Hematopoietic multipotent progenitor cell treated with erythropoietin and hydrocortisone succinate and interleukin-3 and kit ligand, for 6 days (in vitro differentiated cells): ENCODE measurements at places on chromosomes 7 and 10.

GRCh38 chr10:58239561-58240169, 28.0 kb downstream of the IPMK start:
- no peak for DNase-seq

DNA sequence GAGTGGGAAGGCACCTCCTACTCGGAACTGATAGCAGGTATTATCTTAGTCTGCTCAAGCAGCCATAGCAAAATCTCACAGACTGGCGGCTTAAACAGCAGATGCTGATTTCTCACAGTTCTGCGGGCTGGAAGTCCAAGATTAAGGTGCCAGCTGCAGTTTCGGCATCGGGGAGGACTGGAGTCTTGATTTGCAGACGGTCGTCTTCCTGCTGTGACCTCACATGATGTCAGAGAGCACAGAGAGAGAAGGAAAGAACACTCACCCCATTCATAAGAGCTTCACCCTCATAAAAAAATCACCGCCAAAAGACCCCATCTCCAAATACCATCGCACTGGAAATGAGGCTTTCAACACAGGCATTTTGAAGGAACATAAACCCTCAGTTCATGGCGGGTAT, 216.5 kb upstream of the PITRM1 start:
- DNase-seq, result no peak

DNA sequence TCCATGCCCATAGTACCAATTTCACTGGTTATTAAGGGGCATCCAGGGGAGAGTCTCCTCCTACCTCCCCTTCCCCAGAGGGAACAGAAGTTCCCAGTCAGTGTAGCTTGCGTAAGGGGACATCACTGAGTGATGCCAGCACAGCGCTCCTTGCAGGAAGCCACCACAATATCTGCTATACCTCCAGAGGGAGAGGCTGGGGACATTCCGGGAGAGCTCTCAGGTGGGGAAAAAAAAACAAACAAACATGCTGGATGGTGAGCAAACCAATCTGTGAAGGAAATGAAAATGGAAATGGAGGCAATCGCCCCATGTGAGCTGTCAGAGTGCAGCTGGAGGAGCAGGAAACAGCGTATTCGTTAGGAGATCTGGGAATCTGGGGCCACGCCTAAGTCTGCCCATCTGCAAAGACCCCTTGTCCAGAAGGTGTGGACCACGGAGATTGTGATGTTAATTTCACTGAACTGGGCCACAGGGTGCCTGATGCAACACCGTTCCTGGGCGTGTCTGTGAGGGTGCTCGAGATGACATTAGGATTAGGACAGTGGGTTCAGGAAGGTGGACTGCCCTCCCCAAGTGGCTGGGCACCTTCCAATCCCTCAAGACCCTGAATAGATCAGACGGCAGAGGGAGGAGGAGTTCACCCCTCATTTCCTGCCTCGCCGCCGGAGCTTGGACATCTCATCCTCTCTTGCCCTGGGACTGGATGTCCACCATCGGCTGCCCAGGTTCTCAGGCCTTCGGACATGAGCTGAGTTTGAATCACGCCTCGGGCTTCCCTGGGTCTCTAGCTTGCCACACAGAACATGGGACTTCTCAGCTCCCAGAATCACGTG, 30.5 kb downstream of the GNA12 start:
- DNase-seq, result no peak

DNA sequence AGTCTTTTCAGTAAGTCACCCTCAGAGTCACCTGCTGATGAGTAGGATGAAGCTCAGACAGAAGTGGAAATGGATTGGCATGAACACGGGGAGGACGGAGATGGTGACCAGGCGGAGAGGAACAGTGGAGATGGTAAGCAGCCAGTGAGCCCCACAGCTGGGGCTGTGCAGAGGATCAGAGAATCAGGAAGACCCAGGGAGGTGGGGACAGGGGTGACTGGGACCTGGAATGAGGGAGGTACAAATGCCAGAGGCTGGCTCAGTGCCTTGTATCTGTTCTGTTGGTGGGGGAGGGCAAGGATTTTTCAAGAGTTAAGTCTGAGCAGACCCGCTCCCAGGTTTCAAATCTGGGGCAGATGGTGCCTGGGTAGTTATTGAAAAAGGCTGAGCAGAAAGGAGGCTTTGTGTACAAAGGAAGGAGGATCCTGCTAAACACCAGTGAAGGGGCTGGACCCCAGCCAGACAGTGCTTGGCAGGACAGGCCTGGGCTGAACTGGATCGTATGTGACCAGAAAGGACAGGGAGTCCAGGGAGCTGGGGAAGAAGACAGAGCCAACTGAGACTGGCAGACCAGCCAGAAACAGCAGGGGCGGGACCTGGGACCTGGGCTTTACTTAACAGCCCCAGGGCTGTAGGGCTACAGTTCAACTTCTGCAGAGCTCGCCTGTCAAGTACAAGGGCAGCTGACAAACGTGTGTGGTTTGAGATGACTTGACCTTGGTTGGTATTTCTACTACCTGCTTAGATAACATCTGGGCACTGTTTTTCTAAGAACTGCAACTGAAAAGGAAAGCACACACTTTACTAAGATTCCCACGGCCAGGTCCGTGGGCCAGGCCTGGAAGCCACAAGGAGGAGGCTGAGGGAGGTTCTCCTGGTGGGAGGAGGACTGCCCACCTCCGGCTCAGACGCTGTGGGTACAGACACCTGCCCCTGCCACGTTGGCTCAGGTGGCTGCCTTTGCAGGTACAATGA, 13.2 kb upstream of the FRMPD2 start:
- no peak for DNase-seq

DNA sequence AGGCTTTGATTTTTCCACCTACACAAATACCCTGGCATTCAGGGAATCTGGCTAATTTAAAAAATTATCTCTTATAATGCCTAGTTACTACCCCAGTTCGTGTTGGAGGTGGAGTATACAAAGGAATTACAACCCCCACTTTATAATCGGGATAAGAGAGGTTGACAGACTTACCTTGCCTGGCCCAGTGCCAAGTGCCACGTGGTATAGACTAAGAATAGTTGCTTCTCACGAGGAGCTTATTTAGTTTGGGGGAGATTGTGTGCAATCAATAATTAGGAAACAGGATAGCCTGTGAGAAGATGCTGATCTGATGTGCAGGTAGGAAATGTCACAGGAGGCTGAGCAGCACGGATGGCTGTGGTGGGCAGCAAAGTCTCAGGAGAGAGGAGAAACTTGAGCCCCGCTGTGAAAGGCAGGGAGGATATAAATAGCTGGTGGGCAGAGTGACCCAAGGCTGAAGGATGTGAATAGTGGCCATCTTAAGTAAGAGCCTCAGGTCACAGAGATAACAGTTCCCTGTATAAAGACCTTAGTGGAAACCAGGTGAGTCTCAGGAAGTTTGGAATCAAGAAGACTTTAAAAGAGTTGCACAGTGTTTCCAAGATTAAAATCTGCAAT, 11.3 kb upstream of the ATXN7L1 start:
- DNase-seq, result no peak

DNA sequence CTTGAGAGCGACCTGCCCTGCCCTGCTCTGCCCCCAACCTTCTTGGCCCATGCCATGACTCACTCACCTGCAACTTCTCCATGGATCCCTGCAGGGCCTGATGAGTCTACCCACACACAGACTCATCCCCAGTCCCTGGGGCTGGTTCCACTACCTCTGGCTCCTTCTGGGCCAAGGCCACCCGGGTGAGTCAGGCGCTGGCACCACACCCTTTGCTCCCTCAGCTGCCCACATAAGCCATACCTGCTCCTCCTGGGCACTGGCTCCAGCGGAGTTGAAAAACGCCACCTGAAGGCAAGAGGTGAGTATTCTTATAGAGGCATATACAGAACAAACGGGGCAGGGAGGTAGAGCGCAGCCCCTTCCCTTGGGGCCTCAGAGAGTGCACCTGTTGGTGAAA, 16.2 kb upstream of the MTPAP start:
- DNase-seq, result no peak

DNA sequence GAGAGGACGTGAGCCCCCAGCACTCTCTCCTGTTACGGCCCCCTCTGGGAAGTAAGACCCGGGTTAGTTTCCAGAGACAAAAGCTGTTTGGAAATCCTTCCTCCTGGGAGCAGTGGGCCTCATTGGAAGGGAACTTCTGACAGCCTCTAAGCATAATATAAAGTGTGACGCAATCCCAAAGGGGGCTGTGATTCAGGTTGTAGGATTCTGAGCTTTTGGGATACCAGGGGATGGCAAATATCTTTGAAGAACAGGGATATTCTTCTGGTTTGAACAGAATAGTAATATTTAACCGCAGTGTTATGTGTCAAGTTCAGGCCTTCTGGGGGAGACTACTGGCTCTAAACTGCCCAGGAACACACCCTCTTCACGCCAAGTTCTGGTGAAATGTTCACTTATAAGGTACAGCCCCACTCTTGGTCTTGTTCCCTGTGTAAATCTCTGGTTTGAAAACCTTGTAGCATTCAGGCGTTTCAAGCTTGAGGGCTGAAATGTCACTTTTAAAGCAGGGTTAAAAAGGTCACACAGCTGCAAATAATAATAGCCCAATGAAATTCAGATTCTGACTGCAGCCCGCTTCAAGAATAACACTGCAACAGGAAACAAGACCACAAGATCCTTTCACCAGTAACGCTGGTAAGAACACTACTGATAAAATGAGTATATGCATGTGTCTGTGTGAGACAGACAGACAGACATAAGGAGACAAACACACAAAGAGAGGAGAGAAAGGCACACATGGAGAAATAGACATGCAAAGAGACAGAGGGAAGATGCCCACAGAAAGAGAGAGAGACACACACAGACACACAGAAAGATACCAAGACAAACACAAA, 69.0 kb downstream of the CREB5 start:
- DNase-seq, result peak; percentile 38

- peak; percentile 91 for DNase-seq
These were observed at the start of gene TRIM56 for GRCh38 chr7:101085162-101085964. TRIM56 (plus strand) TSS chr7:101085481; CDS start chr7:101087313, 1,832 bp downstream.

DNA sequence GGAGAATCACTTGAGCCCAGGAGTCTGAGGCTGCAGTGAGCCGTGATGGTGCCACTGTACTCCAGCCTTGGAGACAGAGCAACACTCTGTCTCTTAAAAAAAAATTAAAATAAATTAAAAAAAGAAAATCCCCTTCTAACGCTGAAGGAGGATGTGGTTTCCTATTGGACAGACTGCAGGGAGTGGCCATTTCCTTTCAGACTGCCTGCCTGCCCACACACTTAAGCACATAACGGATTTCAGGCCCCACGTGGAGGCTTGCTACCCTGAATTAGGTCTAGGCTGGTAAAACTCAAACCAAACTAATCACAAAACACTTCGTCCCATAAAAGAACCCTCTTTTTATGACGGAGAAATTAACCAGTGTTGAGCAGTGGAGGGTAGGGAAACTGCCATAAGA, 34.0 kb downstream of the GATA3 start:
- DNase-seq, result peak; percentile 38

GRCh38 chr10:7218968-7219367, 191.9 kb downstream of the SFMBT2 start:
- no peak for DNase-seq

DNA sequence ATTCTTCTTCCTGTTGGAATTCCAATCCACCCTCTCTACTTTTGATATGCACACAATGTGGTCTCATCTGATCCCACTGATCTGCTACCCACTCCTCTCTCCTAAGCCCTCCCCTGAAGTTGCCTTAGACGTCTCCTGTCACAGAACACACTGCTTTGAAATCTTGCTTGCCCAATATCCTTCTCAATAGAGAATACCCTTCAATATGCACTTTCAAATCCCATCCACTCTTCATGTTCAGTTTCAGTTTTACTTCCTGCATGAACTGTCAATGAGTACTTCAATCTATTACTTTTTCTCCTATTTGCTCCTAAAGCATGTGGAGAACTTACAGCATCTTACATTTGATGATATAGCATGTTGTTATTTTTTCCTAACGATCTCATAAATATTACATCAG, 93.5 kb downstream of the UPF2 start:
- no peak for DNase-seq

- no peak for DNase-seq
These were observed 694 bp downstream of the C10orf62 start for GRCh38 chr10:97590082-97590747.

DNA sequence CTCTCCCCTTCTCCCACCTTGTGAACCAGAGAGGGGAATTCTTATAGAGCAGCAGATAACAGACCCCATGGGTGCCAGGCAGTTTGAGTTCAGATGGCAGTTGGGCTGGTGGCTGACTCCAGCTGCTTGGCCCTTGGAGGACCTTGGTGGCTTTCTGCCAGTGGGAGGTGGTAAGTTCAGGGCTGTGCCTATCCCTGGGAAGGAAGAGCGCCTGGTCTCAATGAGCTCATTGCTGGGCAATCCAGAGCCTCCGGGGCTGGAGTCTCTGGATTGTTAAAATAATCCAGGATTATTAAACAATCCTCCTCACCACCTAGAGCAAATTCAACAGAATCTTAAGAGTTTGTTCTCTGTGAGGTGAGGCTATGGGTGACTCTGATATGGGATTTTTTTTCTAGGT, 105.2 kb downstream of the FANK1 start:
- no peak for DNase-seq

DNA sequence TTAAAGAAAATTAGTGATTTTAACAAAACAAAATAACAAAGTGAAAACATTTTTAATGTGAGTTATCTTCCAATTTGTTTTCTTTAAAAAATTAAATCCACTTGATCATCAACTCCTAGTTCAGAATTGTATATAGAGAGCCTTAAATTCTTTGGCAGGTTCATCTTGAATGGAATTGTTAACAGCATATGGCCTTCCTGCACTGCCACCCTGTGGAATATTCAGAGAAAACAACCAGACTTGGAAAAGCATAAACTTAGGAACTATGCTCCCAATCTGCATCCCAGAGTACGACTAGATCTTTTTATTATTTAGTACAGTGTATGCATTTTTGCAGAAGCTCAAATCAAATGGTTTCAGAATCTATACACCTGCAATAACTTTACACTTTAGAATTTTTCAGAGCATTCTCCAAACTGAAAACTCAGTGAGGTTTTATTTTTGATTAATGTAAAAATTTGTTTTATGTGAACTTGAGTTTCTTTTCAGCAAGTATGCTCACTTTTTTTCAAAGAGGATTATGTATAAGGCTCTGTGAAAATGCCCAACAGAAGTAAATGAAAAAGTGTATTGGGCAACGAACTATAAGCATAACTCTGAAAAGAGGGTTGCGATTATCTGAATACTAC, 44.9 kb upstream of the ANK3 start:
- DNase-seq, result peak; percentile 62

DNA sequence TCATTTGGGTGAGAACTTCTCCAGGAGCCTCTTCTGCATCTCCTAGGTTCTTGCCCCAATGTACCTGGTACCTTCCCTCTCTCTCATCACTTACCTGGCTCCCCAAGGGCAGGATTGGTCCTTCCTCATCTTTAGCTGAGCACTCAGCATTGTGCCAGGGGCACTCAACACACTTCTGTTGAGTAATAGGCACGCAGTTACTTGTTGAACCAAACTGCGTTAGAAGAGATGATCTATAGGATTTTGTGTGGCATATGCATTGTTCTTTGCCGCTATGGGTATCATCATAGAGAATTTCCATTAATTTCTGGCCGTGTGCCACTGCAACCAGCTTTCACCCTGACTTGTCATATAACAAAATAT, 16.4 kb downstream of the TBXAS1 start:
- DNase-seq, result no peak

DNA sequence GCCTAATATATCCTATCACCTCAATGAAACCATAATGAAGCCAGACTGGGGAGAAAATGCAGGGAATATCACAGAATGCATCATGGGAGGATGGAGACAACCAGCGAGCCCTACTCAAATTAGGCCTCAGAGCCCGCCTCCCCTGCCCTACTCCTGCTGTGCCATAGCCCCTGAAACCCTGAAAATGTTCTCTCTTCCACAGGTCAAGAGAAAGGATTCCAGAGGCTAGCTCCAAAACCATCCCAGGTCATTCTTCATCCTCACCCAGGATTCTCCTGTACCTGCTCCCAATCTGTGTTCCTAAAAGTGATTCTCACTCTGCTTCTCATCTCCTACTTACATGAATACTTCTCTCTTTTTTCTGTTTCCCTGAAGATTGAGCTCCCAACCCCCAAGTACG, 31.5 kb downstream of the PRSS2 start:
- no peak for DNase-seq
